ENCODE measurements at places on chromosomes 6 and 20. TPM values are rescaled to one million over a fixed set of nuclear protein-coding genes. Genes with fewer than 3 reads are reported as not detected.

The CALHM5 gene
- not detected for total RNA-seq

The TULP1 gene
- total RNA-seq: not detected

The SIRPD gene
- not detected for total RNA-seq

The SMLR1 gene
- not detected for total RNA-seq

DNA sequence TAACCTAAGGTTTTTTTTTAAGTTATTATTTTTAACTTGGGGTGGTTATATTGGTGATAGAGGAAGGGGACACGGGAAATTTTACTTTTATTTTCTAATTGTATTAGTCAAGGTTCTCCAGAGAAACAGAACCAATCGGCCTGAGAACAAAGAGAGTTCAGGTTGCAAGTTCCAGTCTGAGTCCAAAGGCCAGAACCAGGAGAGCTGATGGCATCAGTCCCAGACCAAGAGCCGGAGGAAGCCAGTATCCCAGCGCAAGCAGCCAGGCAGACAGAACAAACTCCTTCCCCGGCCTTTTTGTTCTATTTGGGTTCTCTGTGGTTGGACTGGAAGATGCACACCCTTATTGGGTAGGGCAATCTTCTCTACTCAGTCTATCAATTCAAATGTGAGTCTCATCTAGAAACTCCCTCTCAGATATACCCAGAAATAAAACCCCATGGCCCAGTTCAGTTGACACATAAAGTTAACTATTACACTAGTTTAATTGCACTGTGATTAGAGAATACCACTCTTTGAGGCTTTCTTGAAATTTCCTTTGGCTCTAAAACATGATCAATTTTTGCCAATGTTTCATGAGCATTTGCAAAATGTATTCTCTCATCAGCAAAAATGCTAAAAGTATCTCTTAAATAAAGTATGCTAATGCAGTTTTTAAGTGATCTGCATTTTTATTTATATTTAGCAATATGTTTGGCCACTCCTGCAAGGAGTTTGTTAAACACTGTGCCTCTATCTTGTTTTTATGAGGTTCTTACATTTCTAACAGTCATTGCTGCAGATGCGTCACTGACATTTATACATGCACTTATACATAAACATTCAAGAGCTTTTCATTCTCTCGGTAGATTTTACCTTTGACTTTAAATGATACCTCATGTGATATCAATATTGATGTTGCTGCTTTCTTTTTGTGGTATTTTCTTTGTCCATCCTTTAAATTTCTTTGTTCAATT lies 103.2 kb upstream of the SSTR4 start:
- peak; percentile 13 for DNase-seq
- H3K4me3 ChIP-seq: no peak overlapping the region

GRCh38 chr20:4491643-4492042 lies 230.1 kb upstream of the PRND start:
- H3K36me3 ChIP-seq: no peaks in the 10 kb centered on the region
- H3K4me3 ChIP-seq: no peak overlapping the region
- DNase-seq: no peak
- no peaks in the 10 kb centered on the region for H3K27me3 ChIP-seq

DNA sequence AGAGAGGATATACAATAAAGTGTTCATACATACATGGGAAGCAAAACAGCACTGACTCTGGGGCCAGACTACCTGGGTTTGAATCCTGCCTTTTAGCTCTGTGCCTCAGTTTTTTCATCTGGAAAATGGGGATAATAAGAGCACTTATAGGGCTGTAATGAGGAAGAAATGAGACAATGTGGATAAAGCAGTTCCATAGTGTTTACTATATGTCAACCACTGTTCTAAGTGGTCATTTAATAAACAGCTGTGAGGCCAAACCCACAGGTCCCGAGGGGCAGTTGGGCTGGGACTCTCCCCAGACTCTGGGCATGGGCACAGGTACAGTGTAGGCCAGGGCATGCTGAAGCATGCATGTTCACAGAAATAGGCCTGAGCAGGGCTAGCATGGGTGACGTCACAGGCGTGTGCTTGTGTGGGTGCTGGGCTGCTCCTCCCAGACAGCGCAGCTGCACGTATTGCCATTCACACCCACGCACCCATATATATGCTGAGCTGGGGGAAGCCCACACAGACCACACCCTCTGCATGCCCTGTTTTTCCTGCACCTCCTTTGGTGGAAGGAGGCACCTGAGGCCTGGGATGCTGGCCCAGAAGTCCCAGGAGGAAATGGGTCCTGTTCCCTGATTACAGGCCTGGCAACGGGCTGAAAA lies 3.5 kb upstream of the PLCG1 start:
- H3K4me3 ChIP-seq: no peak overlapping the region
- peak; percentile 9 for DNase-seq
- H3K27ac ChIP-seq: no peak overlapping the region
- no peaks in the 10 kb centered on the region for H3K27me3 ChIP-seq
- H3K4me1 ChIP-seq: peaks cover 15% of the 10 kb centered on the region

The STMND1 gene
- 9.3 TPM for total RNA-seq

GRCh38 chr6:78947962-78948361 lies 80.6 kb downstream of the IRAK1BP1 start:
- no peak overlapping the region for H3K27ac ChIP-seq
- no peak overlapping the region for H3K4me3 ChIP-seq
- H3K4me1 ChIP-seq: no peaks in the 10 kb centered on the region
- no peak for DNase-seq
- no peaks in the 10 kb centered on the region for H3K27me3 ChIP-seq
- peaks cover 1% of the 10 kb centered on the region for H3K36me3 ChIP-seq

The GUCA1A gene
- total RNA-seq: not detected

The SLC22A16 gene
- total RNA-seq: not detected

DNA sequence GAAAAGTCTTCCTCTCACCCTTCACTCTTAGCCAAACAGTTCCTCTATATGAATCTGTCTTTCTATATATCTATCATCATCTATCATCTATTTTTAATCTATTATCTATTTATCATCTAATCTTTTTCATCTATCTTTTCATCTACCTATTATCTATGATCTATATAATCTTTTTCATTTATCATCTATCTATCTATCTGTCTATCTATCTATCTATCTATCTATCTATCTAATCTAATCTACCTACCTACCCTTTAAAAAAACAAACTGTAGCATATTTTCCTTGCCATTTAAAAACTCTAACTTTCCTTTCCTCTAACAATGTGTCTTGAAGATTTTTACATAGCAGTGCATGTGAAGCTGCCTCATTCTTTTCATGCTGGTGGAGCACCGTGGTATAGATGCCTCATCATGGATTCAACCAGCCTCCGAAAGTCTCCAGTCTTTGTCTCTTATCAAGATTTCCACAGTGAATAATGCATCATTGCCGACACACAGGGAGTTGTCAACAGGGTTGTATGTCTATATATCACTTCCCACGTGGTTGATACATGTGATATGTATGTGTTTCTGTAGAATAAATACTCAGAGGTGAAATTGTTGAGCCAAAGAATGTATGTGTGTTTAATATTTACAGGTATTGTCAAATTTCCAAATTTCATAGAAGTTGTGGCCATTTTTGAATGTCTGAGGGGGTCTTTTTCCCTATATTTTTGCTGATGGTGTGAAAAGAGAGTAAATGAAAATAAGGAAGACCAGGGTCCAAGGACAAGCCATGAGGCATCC lies 51.3 kb downstream of the VEGFA start:
- H3K4me1 ChIP-seq: no peaks in the 10 kb centered on the region
- H3K27ac ChIP-seq: no peak overlapping the region
- DNase-seq: no peak

DNA sequence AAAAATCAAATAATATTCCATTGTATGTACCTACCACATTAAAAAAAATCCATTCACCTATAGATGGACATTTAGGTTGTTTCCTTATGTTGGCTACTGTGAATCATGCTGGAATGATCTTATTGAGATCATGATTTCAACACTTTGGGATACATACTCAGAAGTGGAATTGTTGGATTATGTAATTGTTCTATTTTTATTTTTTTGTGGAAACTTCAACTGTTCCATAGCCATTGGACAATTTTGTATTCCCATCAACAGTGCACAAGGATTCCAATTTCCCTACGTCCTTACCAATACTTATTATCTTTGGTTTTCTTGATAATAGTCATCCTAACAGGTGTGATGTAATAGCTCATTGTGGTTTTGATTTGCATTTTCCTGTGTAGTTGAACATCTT lies 834.0 kb downstream of the MAFB start:
- no peaks in the 10 kb centered on the region for H3K27me3 ChIP-seq
- H3K4me1 ChIP-seq: peaks cover 9% of the 10 kb centered on the region
- DNase-seq: no peak
- H3K4me3 ChIP-seq: no peak overlapping the region
- H3K27ac ChIP-seq: no peak overlapping the region
- no peaks in the 10 kb centered on the region for H3K36me3 ChIP-seq

GRCh38 chr20:51218603-51219002 lies 195.7 kb upstream of the KCNG1 start:
- no peaks in the 10 kb centered on the region for H3K4me1 ChIP-seq
- H3K4me3 ChIP-seq: no peak overlapping the region
- H3K36me3 ChIP-seq: no peaks in the 10 kb centered on the region
- DNase-seq: no peak

GRCh38 chr6:111057074-111057752 lies 30.1 kb upstream of the SLC16A10 start:
- no peak overlapping the region for H3K4me3 ChIP-seq
- no peak overlapping the region for H3K27ac ChIP-seq
- no peaks in the 10 kb centered on the region for H3K4me1 ChIP-seq
- H3K36me3 ChIP-seq: no peaks in the 10 kb centered on the region
- peak; percentile 21 for DNase-seq

DNA sequence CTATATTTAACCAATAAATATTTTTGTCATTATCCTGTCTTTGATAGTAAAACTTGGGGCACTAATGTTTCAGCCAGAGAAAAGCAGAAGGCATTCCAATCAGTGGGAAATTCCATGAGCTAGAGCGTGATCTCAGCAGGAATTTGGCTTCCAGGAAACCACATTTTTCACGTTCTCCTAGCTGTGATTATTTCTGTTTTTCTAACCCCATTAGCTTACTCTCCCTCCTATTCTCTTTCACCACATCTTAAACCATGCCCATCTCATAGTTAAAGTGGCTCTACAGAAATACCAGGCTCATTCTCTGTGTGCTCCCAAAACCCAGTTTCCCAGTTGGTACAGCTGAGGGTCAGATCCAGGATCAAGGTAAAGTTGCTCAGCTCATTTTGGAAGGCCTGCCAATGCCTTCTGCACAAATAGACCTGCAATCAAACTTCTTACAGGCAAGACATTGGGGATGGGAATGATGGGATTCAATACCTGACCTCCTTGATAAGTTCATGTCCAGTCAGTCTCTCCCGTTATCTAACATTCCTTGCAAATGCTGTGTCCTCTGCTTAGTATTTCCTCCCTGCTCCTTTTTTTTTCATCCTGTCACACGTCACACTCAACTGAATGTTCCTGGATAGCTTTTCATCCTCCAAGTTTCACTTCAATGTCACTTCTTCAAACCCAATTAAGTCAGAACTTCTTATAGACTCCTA lies 33.1 kb upstream of the TMEM30A start:
- H3K27ac ChIP-seq: no peak overlapping the region
- no peaks in the 10 kb centered on the region for H3K4me1 ChIP-seq
- no peak for DNase-seq
- no peak overlapping the region for H3K4me3 ChIP-seq

The OPRM1 gene
- total RNA-seq: not detected

- no peak for DNase-seq
- H3K27ac ChIP-seq: no peak overlapping the region
- H3K4me3 ChIP-seq: no peak overlapping the region
Observed at GRCh38 chr6:46684771-46685170, 2.9 kb upstream of the TDRD6 start.

DNA sequence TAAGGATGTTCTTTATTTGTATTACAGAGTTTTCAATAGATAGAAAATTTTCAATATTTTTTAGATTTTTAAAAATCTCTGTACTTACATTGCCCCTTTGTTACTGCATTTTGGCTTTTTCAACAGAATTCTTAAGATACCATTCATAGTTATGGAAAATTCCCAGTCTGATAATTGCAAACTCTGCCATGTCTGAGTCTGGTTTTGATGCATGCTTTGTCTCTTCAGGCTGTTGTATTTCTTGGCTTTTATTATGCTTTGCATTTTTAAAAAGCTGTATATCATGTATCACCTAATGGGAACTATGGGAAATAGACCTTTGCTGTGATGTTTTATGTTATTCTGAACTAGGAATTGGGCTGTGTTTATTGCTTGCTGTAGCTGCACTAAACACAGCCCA lies 898.9 kb upstream of the ADGRB3 start:
- no peaks in the 10 kb centered on the region for H3K4me1 ChIP-seq
- no peak overlapping the region for H3K4me3 ChIP-seq
- no peaks in the 10 kb centered on the region for H3K36me3 ChIP-seq
- no peak for DNase-seq

DNA sequence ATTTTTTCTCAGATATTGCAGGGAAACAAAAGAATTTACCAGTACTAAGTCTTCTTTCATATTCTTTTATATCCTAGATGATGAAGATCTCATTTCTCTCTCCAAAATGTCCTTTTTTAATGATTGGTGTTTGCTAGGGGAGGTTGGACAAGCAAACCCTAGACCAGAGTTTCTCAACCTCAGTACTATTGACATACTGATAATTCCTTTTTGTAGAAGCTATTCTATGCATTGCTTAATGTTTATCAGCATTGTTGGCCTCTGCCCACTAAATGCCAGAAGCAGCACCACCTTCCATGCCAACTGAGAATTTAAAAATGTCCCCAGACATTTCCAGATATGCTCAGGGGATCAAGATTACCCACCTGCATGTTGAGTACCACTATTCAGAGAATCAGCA lies 14.4 kb upstream of the TFAP2B start:
- no peak overlapping the region for H3K27ac ChIP-seq
- H3K27me3 ChIP-seq: no peaks in the 10 kb centered on the region
- DNase-seq: no peak

DNA sequence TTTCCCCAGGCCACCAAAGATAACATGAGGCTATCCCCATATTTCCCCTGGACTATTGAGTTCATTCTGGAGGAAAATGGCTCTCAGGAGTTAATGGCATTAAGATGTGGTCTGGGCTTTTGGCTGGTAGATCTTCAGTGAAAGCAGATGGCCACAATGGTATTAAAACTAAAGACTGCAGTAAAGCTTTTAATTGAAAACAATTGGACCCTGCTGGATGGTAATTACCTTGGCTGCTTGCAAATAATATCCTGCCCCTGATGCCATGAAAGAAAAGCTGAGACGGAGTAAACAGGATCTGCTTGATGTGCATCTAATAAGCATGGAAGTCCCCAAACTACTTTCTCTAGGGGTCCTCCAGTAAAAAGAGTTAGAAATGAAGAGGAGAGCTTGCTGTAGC lies 255.8 kb downstream of the QKI start:
- no peak for DNase-seq
- H3K4me1 ChIP-seq: peaks cover 6% of the 10 kb centered on the region
- no peak overlapping the region for H3K4me3 ChIP-seq
- no peaks in the 10 kb centered on the region for H3K36me3 ChIP-seq

The SLC35F1 gene
- 1.1 TPM for total RNA-seq

DNA sequence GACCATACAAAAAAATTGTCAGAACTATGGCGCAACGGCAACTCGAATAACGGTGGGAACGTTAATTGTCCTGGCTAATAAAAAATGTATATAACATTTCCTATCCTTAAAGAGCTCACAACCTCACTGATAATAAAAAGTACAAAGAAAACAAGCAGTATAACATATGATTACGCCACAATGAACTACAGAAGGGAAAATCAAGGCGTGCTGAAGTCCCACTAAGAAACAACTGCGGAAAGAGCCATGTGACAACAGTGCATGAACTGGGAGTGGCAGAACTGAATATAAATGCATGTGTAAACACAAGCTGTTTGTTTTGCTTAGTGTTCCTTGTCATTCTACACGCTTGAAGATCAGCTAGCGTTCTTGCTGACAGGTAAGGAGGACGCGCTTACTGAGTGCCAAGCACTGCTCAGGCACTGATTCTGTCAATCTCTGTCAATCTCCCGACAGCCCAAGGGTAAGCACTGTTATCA lies 466 bp upstream of the PSMB1 start:
- H3K27ac ChIP-seq: peak overlapping the region; percentile 95
- no peaks in the 10 kb centered on the region for H3K27me3 ChIP-seq
- DNase-seq: no peak
- H3K36me3 ChIP-seq: peaks cover 2% of the 10 kb centered on the region
- H3K4me1 ChIP-seq: peaks cover 23% of the 10 kb centered on the region

Measured in transverse colon (tissue), 4 donors.